ENCODE measurements at places on chromosomes 3 and 15.

- DNase-seq = no peak
Observed at GRCh38 chr3:89572261-89572660, 464.8 kb downstream of the EPHA3 start.

DNA sequence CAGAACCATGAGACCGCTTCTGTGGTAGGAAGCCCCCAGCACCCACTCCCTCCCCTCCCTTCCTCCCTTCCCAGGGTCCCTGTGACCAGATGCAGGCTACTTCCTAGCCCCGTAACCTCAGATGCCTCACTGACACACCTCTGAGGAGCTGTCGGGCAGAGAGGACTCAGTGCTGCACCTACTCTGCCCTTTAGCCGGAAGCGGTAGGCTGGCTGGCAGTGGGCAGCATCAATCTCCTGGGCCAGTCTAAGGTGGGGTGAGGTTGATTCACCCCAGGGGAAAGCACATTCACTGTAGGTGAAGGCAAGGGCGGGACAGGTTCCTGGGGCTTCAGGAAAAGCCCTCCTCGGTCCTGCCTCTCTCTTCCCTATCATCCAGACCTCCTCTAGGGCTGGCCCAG is 19.1 kb downstream of the CSRNP1 start:
- DNase-seq = no peak

DNA sequence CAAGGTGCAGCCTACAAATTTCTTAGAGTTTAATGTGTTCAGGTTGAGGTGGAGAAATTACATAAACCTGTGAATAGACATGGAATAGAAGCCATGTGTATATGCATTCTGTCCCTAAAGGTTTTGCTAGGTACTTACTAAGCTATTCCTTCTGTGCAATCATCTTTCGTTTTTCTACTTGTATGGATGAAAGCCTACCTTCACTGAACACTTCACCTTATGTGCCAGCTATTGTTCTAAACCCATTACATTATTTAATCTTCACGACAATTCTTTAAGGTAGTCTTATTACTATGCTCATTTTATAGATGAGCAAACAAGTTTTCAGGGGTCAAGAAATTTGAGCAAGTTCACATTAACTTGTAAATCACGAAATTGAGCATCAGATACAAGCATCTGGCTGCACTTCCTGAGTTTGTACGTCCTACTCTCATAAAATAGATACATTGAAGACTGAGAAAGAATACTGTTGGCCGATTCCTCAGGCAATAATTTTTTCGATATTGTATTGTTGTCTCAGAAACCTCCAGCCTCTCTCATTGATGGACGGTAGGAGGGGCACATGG is 635 bp upstream of the RCN2 start:
- DNase-seq = no peak

DNA sequence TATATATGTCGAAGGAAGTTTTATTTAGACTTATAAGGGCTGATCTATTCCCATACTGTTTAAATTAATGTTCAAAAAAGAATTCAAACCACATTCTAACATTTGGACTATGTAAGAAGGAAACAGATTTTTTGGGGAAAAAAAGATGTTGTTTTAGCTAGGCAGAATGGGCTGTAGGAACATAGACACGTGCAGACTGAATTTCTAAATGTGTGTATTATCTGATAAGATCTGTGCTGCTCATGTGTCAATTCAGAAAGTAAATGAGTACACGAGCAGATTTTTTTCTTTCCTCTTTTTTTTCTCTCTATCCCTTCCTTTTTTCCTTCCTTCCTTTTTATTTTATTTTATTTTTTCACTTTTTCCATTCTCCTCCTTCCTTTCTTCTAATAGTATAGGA is 259.5 kb upstream of the KCNH8 start:
- no peak for DNase-seq

DNA sequence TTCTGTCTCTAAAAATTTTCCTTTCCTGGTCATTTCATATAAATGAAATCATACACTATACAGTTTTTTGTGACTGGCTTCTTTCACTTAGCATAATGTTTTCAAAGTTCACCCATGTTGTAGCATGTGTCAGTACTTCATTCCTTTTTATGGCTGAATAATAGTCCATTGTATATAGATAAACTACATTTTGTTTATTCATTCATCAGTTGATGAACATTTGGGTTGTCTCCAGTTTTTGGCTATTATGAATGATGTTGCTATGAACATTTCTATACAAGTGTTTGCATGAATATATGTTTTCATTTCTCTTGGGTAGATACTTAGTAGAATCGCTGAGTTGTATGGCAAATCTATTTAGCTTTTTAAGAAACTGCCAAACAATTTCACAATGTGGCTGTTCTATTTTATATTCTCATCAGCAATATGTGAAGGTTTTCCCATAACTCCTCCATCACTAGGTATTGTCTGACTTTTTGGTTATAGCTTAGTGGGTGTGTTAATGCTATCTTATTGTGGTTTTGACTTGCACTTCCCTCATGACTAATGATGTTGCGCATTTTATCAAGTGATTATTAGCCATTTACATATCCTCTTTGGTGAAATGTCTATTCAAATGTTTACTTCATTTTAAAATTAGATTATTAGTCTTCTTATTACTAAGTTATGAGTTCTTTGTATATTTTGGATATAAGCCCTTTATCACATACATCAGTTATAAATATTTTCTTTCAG is 21.7 kb upstream of the AP4E1 start:
- no peak for DNase-seq

GRCh38 chr15:62248277-62248984 is 83.3 kb upstream of the C2CD4B start:
- DNase-seq = no peak

DNA sequence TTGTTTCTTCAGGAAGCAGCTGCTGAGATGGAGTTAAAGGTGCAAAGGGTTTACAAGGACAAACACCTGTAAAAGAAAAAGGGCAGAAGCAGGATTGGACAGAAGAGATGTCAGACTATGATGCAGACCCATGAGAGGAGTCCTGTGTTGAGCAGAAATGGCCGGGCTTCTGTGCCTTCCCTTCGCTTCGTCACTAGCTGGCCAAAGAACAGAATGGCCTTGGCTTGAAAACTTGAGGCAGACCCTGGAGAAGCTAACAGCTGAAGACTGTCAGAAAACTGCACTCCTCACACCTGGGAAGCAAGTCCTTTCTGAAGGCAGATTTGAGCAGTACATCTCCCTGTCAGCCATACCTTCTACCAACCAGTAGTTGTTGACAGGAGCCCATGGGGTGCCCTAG is 8.4 kb upstream of the NMNAT3 start:
- DNase-seq = no peak

- DNase-seq = no peak
Observed at GRCh38 chr3:59839810-59840515, 790.1 kb upstream of the CFAP20DC start.

DNA sequence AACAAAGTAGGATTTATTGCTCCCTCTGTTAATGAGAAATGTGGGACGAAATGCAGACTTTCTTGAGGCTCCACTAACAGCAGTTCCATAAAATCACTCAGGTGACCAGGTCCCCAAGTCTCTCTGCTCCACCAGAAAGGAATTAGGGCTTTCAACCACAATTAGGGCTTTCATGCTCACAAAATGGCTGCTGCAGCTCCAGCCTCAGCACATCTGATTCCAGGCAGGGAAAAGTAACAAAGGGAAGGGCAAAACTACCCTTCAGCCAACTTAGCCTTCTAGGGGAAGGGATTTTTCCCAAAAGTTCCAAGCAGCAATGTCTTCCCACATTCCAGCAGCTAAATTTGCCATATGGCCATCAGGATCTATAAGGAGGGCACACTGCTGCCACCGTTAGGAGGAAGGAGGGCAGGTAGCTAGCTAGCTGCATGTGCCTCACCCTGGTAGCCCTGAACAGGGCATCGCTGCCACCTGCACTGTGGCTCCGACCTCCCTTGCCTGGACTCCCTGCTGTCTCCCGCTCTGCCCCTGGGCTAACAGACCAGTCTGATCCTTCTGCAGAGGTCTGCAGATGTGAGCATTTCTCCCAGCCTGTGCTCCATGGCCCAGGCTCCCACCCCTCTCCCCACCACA is 12.8 kb downstream of the CFAP100 start:
- no peak for DNase-seq

DNA sequence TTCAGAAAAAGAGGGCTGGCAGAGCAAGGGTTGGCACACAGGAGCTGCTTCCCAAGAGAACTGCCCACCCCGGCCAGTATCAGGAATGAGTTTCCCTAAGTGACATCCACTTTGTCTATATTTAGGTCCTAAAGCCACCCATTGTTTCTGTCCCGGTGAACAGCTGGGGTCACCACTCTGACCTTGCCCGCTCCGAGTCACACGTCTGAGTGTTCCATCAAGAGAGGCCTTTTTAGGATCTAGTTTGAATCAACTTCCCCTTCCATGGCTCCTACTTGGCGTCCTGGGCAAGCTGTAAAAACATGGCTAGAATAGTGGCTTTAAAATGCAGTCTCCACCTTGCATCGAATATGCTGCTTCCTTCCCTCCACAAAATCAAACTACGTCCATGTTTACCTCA is 109.6 kb upstream of the ARHGEF3 start:
- DNase-seq = no peak
